ENCODE measurements at places on chromosomes 1 and 21.
A peak's percentile ranks its signal among the peaks of the same experiment; 100 is the strongest.

DNA sequence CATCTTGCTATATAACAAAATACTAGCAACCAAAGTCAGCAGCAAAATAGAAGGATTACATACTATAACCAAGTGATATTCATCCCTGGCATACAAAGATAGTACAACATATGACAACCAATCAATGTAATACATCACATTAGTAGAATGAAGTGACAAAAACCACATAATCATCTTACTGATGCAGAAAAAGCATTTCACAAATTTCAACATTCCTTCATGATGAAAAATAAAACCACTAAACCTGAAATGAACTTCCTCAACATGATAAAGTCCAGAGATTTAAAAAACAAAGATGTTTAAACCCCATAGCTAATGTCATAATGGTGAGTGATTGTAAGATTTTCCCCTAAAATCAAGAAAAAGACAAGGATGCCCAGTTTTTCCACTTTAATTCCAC is 18.6 kb downstream of the RO60 start:
- DNase-seq: no peak

DNA sequence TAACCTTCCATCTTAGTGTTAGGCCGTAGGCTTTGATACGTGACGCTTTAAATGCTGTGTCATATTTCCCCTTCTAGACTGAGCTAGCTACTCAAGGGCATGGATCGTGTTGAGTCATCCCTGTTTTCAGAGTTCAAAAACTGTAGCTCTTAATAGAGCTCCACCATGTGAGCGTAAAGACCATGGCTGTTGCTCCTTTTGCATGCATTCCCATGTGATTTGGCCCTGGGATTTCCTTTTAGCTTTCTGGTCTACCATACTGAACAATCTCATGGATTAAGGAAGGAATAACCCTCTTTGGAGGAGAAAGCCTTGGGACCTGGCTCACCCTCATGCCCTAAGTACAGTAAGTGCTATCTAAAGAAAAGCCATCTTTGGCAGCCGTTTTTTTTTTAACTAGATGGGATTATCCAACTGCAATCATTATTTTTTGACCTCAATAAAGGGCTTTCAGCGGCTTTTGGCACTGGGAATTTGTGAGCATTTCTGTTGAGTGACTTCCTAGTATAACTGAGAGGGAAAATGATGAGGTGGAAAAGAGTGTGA is 76.6 kb downstream of the PLPP3 start:
- no peak for DNase-seq

GRCh38 chr1:67685558-67686266 is 711 bp downstream of the GADD45A start:
- peak; percentile 30 for DNase-seq

DNA sequence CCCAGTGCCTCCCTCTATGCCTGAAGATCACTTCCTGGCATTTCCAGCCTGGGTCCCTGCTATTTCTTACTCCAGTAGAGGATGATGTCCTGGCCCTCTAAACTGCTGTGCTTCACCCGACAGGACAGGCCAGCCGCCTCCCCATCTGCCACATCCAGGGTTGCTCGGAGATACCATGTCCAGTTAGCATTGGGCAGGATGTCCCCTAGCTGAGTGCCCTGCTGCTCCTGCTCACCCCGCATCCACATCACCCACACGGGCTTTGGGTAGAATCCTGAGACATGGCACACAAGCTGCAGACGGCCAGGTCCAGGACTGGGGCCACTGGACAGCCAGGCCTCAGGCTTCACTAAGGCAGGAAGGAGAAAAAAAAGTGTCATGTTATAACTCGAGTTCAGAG is 2.0 kb downstream of the CD1B start:
- no peak for DNase-seq

GRCh38 chr1:163131981-163132380 is 62.8 kb downstream of the RGS4 start:
- DNase-seq: no peak

GRCh38 chr1:115672224-115673009 is 30.6 kb downstream of the VANGL1 start:
- DNase-seq: no peak

DNA sequence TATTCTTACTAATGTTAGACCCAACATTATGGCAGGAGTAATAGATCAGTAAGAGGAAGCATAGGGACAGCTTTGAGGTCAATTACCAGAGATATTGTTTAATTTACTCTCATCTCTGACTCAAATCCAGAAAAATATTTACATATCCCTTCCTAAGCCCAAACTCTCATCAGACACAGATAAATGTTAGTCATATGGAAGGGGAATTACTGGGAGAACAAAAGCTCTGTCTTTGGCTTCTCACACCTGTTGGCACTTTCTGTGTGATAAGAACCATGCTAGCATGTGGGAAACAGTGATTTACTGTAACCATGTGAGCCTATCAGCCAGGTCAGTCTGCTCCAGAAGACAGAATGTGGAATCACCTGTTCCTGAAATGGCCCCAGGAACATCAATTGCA is 72.4 kb downstream of the DUSP10 start:
- no peak for DNase-seq

GRCh38 chr21:22421416-22422180 is 1423.4 kb downstream of the NCAM2 start:
- DNase-seq: no peak

GRCh38 chr1:154801234-154802011 is 68.7 kb downstream of the KCNN3 start:
- DNase-seq: no peak

- peak; percentile 15 for DNase-seq
Measured at GRCh38 chr1:96845464-96845863, 123.9 kb downstream of the PTBP2 start.

DNA sequence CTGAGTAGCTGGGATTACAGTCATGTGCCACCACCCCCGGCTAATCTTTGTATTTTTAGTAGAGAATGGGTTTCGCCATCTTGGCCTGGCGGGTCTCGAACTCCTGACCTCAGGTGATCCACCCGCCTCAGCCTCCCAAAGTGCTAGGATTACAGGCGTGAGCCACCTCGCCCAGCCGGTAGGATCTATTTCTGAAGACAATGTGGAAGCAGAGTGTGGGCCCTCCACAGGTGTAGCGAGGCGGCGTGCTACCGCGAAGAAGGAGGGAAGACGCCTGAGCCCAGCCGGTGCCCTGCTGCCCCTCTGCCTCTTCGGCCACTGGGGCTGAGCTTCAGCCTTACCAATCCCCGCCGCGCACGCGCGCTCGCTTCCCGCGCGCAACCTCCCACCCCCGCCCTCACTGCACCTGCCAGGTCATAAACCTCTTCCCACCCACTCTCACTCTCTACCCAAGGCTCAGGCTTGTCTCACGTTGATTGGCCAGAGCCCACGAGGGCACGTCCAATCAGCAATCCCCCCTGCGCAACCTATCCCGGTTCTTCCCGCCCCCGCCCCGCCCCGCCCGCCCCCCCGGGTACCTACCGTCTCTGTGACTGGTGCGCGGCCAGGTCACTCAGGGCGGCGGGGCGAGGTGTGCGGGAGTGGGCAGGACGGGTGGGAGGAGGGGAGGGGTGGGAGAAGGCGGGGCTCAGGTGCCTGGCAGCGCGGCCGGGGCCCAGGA is 409 bp upstream of the HOOK1 start:
- DNase-seq: peak; percentile 93

DNA sequence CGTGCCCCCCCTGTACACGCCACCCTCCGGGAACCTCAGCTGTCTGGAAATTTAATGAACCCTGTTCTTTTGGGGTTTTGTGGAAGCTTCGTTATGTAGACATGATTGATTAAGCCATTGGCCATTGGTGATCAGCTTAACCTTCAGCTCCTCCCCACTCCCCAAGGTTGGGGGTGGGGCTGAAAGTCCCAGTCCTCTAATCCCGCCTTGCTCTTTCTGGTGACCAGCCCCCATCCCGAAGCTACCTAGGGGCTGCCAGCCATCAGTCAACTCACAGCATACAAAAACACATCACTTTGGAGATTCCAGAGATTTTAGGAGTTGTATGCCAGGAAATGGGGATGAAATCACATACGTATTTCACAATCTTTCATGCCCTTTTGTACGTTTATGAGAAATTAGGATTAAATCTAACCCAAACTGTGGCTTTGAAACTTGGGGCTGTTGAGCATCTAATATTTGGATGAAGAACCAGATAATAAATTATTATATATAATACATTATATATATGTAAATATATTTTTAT is 52.3 kb downstream of the BACE2 start:
- DNase-seq: no peak

GRCh38 chr1:66240491-66241484 is 293.2 kb upstream of the SGIP1 start:
- DNase-seq: no peak

GRCh38 chr1:228507961-228508652 is 20.9 kb downstream of the RNF187 start:
- DNase-seq: no peak

DNA sequence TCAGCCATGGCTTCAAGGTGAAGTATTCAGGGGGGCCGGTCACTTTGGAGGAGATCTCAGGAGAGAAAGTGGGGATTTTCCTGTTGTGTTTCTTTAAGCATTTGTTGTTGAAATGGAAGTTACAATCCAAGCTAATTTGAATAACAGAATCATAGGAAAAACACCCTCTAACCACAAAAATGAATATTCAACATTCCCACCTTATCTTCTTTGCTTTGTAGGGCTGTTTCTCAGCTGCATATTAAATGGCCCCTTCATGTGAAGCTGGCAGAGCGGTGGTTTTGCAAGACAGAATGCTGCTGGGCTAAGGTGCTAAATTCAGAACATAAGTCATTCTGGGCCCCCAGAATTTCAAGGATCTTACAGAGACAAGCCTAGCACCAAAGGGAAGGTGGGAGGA is 279.0 kb downstream of the RRAGC start:
- DNase-seq: no peak

- DNase-seq: no peak
Measured at GRCh38 chr21:35764586-35764985, 295.7 kb downstream of the SETD4 start.

DNA sequence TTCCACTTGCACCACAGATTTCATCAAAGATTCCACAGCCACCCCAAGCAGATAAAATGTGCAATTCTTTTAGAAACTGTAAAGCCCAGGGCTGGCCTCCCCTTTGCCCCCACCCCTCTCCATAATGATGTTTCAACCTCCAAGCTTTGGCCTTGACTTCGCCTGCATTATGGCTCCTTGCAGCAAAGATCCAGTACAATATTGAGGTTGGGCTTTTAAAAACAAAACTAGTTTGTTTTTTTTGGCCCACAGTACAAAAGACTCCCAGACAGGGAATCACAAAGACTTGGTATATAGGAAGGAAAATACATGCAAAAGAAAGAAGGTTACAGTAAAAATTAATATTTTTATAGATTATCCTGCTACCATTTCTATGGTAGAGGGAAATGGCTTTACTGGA is 356.5 kb upstream of the PTBP2 start:
- no peak for DNase-seq

DNA sequence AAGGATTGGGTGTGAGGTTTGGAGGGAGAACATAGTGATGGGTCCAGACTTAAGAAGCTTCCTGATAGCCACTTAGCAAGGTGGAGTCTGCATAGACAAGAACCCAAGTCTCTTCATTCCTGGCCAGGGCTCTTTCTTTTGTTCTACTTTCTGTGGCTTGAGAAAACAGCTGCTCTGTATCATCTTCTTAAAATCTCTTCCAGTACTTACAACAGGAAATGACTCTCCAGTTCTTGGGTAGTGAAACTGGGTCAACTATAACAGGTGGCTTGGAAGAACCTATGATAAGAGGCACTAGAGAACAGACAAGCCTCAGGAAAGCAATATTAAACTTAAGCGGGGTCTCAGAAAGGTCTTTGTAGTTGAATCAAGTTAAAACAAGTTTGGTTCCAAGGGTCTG is 148.1 kb upstream of the USP24 start:
- DNase-seq: no peak

DNA sequence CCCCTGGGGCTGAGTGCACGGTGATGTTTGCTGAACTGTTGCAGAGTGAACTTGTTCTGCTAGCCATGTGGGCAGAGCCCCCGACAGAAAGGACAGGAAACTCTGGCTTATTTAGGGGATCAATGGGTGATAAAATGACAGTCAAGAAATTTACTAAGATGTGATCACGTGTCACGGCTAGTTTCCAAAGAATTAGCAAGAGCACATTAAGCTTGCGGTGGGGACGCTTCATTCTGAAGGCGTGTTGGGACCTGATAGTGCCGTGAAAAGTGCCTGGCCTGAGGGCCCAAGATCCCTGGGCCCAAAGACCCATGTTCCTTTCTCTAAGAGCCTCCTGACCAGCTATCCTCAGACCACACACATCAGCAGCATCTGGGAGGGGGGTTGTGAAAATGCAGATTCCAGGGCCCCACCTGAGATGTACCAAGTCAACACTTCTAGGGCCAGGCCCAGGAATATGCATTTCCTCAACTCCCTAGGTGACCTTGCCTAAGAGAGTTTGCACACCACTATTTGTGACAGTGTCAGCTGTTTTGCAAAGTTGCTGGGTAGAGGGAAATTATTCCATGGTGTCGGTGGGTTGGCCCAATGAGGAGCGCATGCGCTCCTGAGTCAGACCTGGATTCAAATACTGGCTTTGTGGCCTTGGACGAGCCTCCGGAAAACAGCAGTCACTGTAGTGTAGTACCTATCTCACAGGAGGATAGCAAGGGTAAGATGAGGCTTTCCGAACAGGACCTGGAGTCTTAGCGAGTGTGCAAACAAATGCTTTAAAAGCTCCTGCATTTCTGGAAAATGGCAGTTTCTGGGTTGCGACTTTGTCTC is 77.5 kb downstream of the SPSB1 start:
- no peak for DNase-seq

DNA sequence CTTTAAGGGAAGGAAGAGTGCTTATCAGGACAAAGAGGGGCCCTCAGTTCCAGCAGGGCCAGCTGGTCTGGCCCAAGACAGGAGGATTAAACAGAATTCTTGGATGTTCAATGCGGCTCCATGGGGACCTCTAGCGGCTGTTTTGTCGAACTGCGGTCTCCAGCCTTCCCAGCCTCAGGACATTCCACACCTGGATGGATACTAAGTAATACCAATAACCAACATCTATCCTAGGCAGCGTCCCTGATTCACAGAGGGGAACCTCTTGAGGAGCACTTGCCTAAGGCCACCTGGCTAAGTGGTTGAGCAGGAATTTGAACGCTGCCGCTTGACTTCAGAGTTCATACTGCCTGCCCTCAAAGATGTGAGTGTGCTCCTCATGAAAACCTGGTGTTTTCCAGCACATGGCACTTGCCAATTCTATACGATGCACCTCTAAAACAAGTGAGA is 15.5 kb upstream of the CD247 start:
- peak; percentile 68 for DNase-seq

GRCh38 chr1:90007979-90008404 is 13.1 kb downstream of the ZNF326 start:
- DNase-seq: no peak

Data from CD4-positive, alpha-beta T cell treated with Interleukin-15 for 4 hours (primary cell).